AG10803 (cell line): ENCODE measurements at places on chromosomes 1 and 21.

DNA sequence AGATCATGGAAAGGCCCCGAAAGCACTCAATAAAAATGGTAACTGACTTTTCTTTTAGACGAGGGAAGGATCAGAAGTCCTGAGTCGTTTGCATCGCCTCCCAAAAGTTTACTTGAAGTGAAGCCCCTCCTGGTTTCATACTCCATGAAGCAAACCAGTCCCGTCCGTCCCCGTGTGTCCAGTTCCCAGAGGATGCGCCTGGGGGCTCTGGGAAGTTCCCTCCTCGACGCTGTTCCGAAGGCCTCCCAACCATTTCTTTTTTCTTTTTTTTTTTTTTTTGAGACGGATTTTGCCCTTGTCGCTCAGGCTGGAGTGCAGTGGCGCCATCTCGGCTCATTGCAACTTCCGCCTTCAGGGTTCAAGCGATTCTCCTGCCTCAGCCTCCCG is 661 bp upstream of the OSCP1 start:
- no peak for DNase-seq

DNA sequence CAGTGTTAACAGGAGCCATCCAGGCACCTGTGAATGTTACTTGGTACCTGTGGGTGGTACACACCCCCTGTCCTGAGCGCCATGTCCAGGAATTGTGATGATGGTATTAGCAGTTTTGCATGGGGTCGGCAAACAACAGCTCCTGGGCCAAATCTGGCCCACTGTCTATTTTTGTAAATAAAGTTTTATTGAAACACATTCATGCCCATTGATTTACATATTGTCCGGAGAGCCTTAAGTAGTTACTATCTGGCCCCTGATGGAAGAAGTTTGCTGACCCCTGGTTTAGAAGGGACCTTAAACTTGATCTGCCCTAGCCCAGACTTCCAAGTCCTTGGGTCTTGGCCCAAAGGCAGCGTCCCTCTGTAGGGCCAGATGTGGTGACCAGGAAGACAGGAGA is 58.3 kb downstream of the SPSB1 start:
- no peak for DNase-seq

- DNase-seq, result peak; percentile 72
Observed at GRCh38 chr1:235821361-235821981, 45.2 kb downstream of the LYST start.

DNA sequence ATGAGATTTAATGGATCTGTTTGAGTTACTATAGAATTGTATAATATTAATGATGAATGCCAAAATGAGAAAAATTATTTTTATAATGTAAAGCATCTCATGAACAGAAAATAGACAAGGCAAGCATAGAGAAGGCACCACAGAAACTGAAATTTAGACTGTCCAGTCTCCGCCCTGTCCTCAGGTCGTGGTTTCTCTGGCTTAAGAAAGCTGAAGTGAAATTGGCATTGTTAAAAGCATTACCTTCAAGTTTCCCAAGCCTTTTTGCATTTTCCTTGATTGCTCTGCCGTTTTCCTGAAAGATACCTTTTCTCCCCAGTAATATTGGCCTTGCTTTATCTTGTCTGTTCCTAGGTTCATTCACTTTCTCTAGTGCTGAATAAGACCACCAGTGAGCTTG is 58.0 kb downstream of the VPS13D start:
- DNase-seq, result no peak

GRCh38 chr1:57307392-57308170 is 116.3 kb downstream of the DAB1 start:
- DNase-seq, result no peak

- DNase-seq, result peak; percentile 82
Observed at GRCh38 chr1:185566995-185567394, 167.2 kb upstream of the HMCN1 start.

DNA sequence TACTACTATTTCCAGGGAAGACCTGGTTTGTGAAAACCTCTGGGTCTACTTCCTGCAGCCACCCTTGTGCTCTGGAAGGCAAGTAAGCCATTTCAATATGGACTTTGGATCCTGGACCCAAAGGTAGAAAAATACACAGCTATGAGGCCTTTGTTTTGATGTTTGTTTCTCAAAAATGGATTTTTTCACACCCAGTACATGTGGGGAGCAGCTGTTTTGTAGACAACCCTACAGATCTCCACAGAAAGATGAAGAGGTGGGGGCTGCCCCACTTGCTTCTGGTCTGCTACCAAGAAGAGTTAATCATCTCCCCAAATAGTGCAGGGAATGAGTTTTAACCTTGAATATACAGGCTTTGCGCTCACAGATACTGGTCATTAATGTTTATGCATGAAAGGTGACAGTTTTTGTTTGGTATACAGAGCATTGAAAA is 29.2 kb downstream of the ZNF281 start:
- no peak for DNase-seq

- peak; percentile 72 for DNase-seq
Observed at GRCh38 chr21:16330082-16330907, 600.5 kb downstream of the USP25 start.

GRCh38 chr1:109499661-109500536 is 6.0 kb downstream of the CYB561D1 start:
- DNase-seq, result peak; percentile 65

DNA sequence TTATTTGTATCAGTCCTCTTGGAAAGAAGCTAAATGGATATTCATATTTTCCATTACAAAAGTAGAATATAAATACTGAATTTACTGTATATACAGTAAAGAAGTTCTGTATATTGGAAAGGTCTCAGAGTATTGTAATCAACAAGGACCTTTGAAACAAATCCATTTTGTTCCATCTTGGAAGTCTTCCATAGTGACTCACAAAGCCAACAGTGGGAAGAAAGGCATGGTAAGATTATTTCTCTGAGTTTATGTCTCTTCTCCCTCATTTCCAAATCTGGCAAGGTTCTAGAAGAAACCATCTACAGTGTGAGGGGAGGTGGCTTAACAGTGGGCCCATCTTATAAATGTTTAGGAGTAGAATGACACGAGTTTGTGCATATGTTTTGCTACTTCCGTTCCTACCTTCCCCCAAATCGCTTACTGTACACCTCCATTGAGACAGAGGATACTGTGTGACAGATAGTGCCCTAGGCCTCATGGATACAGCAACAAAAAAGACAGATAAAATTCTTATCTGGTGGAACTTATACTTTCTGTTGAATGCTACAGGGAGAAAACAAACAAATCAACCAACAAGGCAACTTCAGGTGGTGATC is 22.1 kb upstream of the SSX2IP start:
- DNase-seq, result peak; percentile 76

DNA sequence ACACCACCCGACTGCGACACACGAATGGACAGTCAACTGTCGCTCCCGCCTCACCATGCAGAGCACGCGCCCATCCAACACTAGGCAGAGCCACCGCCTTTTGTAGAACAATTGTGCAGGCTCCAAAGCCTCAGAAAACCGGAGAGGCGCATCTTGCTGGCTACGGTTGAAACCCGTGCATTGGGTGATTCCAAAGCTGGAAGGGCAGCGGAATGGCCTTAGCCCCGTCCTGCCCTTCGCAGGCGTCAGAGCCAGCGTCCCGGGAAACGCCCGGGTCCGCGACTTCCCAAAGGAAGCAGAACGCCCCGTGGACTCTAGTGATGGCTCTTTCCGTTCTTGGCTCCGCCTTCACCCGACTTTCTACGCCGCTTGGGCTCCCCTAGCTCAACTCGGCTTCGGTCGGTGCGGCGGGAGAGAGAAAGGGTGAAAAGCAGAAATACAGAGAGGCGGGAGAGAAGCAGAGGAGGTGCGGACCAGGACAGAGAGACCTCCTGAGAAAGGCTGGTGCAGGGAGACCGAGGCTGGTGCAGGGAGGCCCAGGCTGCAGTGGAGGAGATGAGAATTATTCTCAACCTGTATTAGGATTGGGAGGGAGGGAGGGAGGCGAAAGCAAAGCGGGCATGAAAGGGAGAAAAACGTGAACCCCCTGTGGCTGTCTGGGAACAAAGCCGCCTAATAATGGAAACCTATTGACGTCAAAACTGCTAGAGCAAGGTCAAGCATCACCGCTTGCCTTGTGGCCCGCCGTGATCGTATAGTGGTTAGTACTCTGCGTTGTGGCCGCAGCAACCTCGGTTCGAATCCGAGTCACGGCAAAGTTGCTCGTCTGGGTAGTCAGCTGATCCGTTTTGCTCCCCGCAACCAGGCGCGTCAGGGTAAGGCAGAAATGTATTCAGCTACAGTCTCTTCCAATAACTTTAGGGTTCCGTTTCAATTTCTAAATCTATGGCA is 99.5 kb downstream of the PRKAB2 start:
- no peak for DNase-seq

GRCh38 chr1:92585831-92586230 is 99.1 kb upstream of the GFI1 start:
- no peak for DNase-seq

DNA sequence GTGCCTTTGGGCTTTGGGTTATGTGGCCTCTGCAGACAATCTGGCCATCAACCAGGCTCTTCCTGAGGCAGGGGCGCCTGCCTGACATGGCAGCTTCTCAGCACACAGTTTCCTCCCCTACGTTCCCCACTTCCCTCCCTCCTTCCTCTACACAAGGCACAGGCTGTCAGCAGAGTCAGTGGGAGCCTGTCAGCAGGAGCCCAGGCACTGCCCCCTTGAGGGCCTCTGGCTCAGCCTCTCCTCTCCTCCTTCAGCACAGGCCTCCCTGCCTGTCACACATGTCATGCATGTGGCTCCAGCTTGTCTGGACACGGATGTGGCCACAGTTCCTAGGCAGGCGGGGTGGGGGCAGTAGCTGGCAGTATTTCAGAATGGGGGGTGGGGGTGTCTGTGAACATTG is 52.2 kb upstream of the ARTN start:
- DNase-seq, result no peak

DNA sequence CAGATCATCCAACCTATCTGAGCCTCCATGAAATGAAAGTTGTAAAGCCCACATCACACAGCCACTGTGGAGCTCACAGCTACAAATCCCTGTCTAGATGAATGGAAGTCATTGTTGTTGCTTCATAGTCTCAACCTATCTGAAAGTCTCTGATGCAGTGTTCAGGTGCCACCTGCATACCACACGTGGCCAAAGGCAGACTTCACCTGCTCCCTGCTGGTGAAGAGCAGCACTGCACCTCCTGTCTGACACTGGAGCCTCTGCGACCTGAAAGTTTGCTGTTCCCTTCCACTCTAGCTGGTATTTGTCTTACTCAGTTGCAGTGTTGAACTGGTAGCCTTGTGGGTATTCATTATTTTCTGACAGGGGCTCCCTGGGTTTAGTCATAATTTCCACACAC is 18.4 kb downstream of the LORICRIN start:
- DNase-seq, result no peak

DNA sequence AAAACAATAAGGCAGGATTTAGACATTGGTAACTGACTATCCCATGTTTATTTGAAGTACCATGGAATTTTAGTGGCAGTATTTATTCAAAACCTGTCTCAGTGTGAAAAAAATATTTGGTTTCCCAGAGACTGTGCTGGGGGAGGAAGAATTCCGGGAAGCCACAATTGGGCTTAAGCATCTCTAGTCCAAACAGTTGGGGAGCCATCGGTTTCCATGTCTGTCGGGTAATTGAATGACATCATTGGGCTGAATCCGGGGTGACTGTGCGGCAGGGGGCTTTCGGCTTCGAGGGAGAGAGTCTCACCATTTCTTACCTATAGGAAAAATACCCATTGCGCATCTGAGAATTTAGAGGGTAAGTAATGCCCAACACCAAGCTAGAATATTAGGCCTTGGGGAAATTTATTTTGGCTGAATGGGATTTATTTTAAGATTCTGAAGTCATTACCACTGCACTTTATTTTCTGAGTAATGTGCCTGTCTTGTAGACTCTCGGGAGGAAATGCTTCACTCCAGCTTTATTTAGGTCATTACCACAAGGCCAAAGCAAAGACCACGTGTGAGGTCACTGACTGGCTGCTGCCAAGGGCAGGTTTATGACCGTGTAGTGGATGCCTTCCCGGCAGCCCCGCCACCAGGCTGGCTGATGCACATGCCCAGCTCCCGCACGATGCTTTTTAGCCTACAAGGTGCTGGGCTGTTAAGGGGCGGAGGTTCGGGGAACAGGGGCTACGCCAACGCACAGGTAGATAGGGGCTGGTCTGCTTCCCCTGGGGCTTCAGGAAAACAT is 23.1 kb upstream of the UMODL1 start:
- peak; percentile 94 for DNase-seq

DNA sequence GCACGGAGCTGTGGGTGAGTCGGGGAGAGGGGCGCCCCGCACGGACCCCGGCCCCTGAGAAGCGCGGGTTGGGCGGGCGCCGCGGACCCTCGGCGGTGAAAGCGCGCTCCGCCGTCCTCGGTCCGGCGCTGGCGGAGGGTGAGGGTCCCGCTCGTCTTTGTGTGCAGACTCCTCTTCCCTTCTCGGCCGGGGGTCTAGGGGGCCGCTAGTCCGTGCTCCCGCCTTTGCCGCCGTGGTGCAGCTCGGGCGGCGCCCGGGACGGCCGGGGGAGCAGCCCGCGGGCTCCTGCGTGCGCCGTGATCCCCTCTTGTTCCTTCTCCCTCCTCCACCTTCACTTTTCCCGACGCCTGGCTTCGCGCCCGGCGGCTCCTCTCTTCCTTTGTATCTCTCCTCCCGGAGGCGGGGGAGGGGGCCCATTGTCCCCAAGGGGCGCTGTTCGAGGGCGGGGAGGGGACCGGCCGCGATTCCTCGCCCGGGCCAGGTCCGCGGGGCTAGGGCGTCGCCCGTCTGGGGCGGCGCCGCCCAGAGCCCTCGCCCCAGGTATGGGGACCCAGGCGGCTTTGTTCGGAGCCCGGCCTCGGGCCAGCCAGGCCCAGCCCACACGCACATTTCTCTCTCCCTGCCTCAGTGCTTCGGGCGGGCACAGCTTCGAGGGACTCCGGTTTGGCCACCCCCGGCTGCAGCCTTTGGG is 519 bp downstream of the FNBP1L start:
- DNase-seq, result no peak

GRCh38 chr1:198291924-198292323 is 135.1 kb downstream of the NEK7 start:
- DNase-seq, result no peak

- no peak for DNase-seq
Observed at GRCh38 chr1:207088161-207088560, 499 bp upstream of the C4BPB start.

- no peak for DNase-seq
Observed at GRCh38 chr1:169105434-169106094, 926 bp upstream of the ATP1B1 start.

DNA sequence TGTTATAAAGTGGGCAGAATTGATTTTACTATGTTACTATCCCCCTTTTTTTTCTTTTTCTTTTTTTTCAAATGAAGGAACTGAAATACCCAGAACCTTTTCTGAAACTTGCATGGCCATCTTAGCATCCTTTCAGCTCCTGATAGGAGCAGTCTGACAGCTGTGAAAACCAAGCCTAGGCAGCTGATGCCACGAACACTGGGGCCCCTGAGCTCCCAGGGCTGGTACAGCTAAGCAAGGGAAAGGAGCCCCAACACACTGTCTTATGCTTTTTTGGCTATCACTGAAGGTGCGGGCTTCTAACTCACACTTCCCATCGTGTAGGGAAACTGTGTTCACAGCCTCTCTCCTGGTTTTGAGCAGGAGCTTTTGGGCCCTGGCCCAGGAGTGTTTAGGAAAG is 23.0 kb upstream of the CAMK1G start:
- no peak for DNase-seq

DNA sequence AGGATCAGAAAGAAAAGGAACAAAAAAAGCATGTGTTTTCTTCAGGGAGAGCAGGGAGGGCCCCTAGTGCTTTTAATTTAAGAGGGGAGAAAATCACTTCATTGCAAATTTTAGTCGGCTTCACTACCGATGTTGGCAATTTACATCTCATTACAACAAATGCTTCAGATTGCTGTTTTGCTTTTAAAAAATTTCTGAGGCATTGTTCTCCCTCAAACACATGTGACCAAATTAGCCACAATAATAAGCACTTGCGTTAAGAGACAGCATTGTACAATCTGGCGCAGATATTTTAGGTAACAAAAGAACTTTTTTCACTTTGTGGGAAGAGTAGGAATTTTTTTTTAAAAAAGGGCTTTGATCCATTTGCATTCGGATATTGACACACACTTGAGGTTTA is 29.8 kb downstream of the BEND5 start:
- DNase-seq, result no peak
